ENCODE measurements at places on chromosomes 5 and 9. TPM values are rescaled to one million over a fixed set of nuclear protein-coding genes. Genes with fewer than 3 reads are reported as not detected.

Gene NIPBL
- total RNA-seq, result 12.9 TPM

Gene ANKRD34B
- total RNA-seq, result not detected

Gene ENTREP1
- 1.7 TPM for total RNA-seq

Gene JADE2
- 20.7 TPM for total RNA-seq
